Thyroid gland (tissue), 4 donors: ENCODE measurements at places on chromosomes 1 and 21. TPM values are rescaled to one million over a fixed set of nuclear protein-coding genes. Genes with fewer than 3 reads are reported as not detected.

GRCh38 chr1:71428029-71428428, 347.2 kb upstream of the ZRANB2 start:
- no peaks in the 10 kb centered on the region for H3K27me3 ChIP-seq
- no peaks in the 10 kb centered on the region for H3K36me3 ChIP-seq
- no peak for DNase-seq
- H3K27ac ChIP-seq = no peak overlapping the region
- H3K4me3 ChIP-seq = no peak overlapping the region
- H3K4me1 ChIP-seq = no peaks in the 10 kb centered on the region

HSD3B2 gene
- total RNA-seq = 1.4 TPM

ARID1A gene
- total RNA-seq = 88.5 TPM

DNA sequence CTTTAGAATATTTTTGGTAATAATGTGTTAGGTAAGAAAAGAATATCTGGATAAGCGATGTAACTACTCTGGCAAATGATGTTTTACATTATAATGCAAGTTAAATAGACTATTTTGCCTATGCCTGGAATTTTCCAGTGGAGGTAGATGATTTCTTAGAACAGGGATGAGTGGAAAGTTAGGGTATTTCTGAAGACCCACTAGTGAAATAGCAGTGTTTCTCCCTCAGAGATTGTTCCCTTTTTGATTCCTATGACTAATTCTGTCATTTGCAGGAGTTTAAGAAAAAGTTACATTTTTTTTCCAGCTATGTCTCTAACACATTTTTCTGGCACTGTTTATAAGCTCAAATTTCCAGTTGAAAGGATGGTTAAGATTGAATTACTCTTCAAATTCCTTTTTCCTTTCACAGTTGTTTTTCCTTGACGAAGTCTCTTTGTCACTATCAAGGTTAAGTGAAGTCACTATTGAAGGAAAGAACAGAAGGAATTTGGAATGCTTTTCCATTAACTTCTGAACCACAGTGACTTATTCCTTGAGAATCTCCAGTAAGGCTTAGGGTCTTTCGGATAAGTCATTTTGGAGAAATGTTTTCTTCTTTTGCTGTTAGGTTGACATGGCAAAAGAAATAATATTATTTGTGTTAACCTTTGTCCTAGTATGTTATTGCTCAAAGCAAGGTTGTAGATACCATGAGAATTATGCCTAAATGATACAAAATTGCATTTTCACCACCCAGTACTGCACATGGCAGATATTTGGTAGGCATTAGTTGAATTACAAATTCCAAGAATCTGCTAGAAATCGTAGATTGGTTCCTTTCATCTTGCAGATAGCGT, 42.9 kb upstream of the ZNF326 start:
- peaks cover 21% of the 10 kb centered on the region for H3K4me1 ChIP-seq
- H3K27me3 ChIP-seq = no peaks in the 10 kb centered on the region
- no peak overlapping the region for H3K4me3 ChIP-seq
- no peak for DNase-seq

BARHL2 gene
- total RNA-seq = not detected

GRCh38 chr1:211713231-211713630, 37.8 kb upstream of the NEK2 start:
- H3K27me3 ChIP-seq = no peaks in the 10 kb centered on the region
- no peak overlapping the region for H3K4me3 ChIP-seq
- H3K4me1 ChIP-seq = no peaks in the 10 kb centered on the region
- no peaks in the 10 kb centered on the region for H3K36me3 ChIP-seq
- DNase-seq = no peak

GRCh38 chr1:71242239-71242638, 161.4 kb upstream of the ZRANB2 start:
- no peak for DNase-seq
- H3K36me3 ChIP-seq = no peaks in the 10 kb centered on the region
- H3K27ac ChIP-seq = no peak overlapping the region
- H3K4me1 ChIP-seq = no peaks in the 10 kb centered on the region

SPAG17 gene
- 12.1 TPM for total RNA-seq

CASP9 gene
- 29.8 TPM for total RNA-seq
